HS-5 (cell line): ENCODE measurements at places on chromosomes 12 and 14.

DNA sequence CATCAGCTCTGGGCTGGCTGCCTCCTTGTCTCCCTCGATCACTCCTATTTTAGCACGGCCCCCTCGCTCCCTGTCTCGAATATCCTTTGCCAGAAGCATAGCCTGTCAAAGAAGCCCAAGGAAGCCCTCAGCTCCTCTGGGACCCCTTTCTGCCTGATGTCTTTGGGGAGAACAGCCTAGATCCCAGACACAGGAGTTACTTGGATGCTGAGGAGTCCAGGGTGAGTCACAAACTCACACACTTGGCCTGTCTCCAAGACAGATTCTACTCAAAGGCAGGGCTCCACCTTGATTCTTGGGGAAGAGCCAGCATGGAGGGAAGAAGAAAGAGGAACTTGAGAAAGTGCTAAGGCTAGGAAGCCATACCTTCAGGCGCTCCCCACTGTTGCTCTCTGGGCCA is 8.1 kb downstream of the AVIL start:
- DNase-seq: peak; percentile 25

GRCh38 chr12:120265473-120266179 is at the start of gene PXN:
Gene PXN (minus strand): TSS chr12:120265730. CDS start chr12:120265629, 101 bp downstream.
- no peak for DNase-seq

DNA sequence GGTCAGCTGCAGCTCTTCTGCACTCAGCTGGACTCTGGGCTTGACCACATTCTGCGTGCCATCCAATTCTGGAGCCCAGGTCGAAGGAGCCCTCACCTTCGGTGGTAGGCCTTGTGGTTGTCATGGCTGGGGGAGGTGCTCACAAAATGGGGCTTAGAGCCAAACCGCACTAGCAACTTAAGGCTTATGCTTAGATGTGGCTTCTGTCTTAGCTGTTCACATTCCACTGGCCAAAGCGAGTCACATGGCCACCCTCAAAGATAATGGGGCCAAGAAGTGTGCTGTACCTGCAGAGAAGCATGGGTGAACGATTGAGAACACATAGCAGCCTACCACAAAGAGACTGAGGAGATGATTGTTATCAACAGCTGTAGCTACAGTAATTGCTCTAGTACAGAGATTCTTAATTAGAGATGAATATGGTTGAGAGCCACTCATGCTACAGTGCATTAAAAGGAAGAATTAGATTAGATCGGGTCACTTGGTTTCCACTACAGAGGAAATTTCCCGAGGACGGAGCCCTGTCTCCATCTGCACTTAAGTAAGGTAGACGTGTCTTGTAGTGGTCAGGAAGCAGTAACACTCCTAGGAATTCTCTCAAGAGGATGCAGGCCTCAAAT is 334.6 kb upstream of the FKBP4 start:
- no peak for DNase-seq

GRCh38 chr12:44930972-44931600 is 55.0 kb upstream of the NELL2 start:
- peak; percentile 35 for DNase-seq

DNA sequence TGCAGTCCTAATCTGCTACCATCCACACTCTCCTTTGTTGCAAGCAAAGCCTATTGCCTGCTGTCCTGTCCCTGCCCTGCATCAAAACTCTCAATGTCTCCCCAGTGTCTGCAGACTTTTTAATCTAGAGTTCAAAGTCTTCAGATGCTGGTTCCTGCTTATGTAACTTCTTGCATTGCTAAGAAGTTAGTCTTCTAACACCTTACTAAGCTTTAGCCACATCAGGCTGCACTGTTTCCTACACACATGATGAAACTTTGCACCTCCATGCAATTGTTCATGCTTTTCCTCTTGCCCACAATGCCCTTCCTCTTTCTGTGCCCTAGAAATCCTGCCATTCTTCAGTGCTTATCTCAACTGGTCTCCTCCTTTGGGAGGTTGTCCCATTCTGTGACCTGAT is 16.2 kb upstream of the DICER1 start:
- no peak for DNase-seq

DNA sequence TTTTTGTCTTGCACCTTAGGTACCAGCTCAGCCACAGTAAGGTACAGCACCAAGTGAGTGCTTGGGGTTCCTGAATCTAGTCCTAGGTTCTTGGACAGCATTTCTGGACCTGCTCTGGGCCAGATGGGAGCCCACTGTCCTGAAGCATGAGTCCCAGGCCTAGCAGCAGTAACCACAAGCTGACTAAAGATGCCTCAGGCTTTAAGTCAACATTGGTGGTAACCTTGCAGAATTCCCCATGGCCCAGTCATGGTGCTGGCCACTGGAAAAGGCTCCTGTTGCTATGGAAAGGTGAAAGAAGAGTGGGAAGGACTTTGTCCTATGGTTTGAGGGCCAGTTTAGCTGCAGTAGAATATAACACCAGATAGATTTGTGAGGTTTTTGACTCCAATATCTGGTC is 86.9 kb upstream of the CLEC14A start:
- DNase-seq: peak; percentile 65

- DNase-seq: no peak
These were observed 4.3 kb downstream of the KRR1 start for GRCh38 chr12:75507086-75507485.

DNA sequence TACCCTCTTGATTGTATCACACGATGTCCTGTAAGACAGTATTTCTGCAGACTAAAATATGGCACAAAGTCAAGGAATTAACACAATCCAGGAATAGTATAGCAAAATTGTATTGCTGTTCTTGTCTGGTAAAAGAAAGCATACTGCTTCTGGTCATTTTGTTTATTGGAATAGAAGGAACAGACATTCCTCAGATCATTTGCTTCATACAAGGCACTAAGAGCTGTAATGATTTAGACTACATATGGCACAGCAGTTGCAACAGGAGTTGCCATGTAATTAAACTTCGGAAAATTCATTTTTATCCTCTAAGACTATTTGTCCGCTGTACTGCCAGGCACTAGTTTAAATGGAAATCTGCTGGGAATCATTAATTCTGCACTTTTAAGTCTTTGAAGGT is 7.6 kb upstream of the KERA start:
- no peak for DNase-seq

DNA sequence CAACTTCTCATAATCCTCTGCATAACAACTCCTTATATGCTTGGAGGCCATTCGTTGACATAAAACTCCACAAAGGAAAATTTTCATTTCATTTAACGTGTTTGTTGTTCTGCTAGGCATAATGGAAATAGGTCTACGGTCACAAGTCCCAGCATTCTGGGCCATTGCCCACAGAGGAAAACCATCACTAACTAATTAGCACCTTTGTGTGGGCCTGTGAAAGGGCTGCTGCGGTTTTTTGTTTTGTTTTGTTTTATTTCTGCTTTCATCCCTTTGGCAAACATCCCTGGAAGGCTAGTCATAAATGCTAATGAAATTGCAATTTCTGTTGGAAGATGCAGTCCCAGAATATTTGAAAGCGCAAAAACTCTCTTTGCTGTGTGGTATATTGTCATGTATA is 180.3 kb downstream of the RMST start:
- no peak for DNase-seq

DNA sequence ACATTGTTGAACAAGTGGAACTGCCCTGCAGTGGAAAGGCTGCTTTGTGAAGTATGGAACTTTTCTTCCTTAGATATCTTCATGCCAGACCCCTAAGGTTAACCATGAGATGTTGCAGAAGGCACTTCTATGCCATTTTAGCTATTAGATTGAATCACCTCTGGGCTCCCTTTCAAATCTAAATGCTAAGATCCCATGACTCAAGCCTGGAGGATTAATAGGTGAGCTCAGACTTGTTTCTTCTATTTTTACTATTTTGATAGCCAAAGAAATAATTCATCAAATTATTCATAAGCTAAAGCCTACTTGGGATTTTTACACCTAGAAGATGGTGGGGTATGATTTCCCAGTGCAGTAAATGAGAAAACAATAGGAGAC is 64.3 kb downstream of the DAD1 start:
- no peak for DNase-seq

GRCh38 chr12:21265932-21266331 is 68.8 kb downstream of the SLCO1A2 start:
- no peak for DNase-seq

GRCh38 chr12:49554266-49554665 is 13.7 kb downstream of the MCRS1 start:
- no peak for DNase-seq

DNA sequence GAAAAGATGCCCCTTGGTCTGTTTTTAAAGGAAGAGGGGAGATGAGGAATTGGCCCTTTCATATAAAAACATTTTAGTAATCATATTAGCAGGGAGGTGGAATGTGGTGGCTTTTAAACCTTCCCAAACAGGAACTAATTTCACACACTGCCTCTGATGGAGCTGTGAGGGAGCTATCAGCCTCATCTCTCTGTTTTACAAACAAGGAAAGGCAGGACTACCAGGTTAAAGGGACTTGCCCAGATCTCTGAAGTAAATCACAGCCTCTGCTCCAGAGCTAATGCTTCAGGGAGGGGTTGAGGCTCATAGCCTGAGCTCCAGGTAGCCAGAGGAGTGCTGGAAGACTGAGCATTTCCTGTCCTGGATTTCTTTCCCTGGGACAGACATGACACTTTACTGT is 1.1 kb upstream of the BMP4 start:
- DNase-seq: no peak

- no peak for DNase-seq
These were observed 30.4 kb downstream of the MEG3 start for GRCh38 chr14:100856056-100856950.

DNA sequence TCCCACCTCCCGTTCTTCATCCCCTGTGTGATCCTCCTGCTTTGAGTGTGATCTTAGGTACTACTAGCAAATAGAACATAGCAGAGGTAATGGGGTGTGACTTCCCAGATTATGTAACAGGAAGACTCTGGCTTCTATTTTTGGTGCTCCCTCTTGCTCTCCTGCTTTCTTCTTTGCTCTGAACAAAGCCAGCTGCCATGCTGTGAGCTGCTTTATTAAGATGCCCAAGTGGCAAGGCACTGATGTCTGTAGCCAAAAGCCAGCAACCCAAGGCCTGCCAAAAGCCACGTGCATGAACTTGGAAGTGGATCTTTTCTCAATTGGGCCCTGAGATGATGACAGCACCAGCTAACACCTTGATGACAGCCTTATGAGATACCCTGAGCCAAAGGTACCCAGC is 5.8 kb upstream of the MFAP5 start:
- no peak for DNase-seq
